ENCODE measurements at places on chromosomes 1 and 21.

- DNase-seq, result no peak
Observed at GRCh38 chr21:43031121-43031619, 44.5 kb downstream of the CBS start.

DNA sequence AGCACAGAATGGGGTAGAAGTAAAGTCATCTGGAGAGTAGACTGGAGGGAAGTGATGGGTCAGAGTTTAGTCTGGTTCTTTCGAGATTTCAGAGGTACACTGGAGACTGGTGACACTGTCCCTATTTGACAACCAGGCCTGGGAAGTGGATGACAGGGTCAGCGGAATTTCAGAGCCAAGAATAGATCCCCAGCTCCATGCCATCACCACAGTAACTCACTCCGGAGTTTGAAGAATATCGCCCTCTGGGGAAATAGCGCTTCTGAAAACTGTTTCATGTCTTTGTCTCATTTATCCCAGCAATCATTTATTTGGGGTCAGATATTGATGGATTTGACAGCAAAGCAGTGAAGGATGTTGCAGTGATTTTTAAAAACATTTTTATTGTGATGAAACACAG lies 7.6 kb upstream of the NFASC start:
- no peak for DNase-seq

- no peak for DNase-seq
Observed at GRCh38 chr1:151721788-151722510, 627 bp downstream of the RIIAD1 start.

- DNase-seq, result no peak
Observed at GRCh38 chr1:206788487-206789050, 16.3 kb upstream of the IL10 start.

DNA sequence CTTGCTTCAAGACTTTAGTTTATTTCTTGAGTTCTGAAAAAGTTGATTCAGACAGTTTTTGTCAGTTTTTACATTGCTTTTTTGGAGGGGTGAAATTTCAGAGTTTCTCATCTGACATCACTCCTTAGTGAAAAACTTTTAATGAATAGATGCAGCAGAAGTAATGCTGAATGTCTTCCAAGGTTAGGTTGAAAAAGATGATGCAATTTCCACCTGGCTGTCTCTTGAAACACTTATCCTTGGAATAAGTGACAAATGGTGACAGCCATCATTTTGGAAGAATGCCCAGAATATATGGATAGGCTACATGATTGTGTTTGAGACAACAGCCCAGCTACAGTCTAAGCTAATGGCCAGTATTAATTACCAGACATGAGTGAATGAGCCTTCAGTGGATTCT lies 140.8 kb downstream of the ZNF644 start:
- no peak for DNase-seq

GRCh38 chr1:24051206-24051945 lies 60.6 kb downstream of the MYOM3 start:
- no peak for DNase-seq

DNA sequence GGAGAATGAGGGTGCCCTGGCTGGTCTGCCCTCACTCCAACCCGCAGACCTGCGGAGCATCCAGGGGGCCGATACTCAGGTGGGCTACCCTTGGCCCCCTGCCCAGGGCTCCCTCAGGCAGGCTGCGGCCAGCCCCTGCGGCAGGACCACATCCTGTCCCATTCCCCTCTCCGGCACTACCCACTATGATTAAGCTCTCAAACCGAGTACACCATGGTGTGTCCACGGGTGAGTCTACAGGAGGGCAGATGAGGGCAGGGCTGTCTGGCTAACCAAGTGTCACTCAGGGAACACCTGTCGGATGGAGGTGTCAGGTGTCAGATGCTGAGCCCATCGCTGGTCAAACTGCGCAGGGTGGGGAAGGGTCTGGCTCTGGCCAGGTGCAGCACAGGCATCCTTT lies 47.2 kb downstream of the SLC66A1 start:
- no peak for DNase-seq

- no peak for DNase-seq
Observed at GRCh38 chr1:207856276-207857023, 54.5 kb downstream of the CD34 start.

GRCh38 chr21:36518883-36519492 lies 39.1 kb upstream of the CLDN14 start:
- DNase-seq, result no peak

GRCh38 chr1:150183061-150183460 lies 33.3 kb downstream of the PLEKHO1 start:
- DNase-seq, result no peak

GRCh38 chr1:235817101-235817728 lies 49.5 kb downstream of the LYST start:
- DNase-seq, result no peak

GRCh38 chr1:92973203-92973897 lies 12.1 kb upstream of the DIPK1A start:
- DNase-seq, result no peak

DNA sequence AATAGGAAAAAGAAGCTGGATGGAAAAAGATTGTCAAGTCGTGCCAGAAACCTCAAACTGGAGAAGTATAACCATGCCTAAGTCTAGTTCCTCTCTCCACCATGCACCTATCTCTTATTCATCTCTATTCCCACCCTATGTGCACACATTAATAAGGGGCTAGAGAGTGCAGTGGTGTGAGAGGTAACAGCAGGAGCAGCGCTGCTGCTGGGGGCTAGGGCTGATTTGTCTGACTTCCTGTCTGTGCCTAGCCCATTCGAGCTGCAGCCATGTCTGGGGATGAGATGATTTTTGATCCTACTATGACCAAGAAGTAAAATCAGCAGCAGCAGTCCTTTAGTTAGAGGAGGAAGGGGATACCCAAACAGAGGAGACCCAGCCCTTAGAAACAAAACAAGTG lies 43.0 kb downstream of the TRIM33 start:
- no peak for DNase-seq

- DNase-seq, result no peak
Observed at GRCh38 chr21:33866826-33867225, 48.8 kb downstream of the ATP5PO start.

- DNase-seq, result no peak
Observed at GRCh38 chr1:243409284-243409683, 153.4 kb downstream of the SDCCAG8 start.

GRCh38 chr1:154348429-154349076 lies 23.2 kb downstream of the ATP8B2 start:
- DNase-seq, result no peak

- DNase-seq, result no peak
Observed at GRCh38 chr1:83828456-83828855, 170.5 kb downstream of the TTLL7 start.

DNA sequence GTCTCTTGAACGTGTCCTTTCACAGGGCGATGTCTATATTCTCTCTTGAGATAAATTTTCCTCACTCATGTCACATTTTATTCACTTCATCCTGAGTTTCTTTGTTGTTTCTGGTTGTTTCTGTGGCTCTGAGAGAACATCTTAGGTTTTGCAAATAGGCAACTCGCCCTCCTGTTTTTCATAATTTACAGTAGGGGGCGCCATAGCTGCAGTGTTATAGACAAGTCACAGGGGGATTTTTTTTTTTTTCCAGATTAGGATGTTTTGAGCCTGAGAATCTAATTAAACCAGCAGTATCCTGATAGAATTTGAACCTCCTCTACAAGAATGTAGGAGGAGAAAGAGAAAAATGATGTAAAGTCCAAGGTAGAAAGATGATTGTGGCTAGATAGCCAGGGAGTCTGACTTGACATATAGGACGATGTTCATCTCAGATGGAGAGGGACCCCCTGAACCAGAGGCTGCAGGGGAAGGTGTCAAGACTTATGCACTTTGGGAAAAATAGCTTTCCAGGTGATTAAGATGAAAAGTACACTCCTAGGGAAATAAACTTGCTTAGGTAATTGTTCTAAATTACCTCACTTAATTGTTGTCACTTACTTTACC lies 76.3 kb downstream of the ZP4 start:
- DNase-seq, result no peak

GRCh38 chr1:161079436-161080110 lies 9.8 kb downstream of the NECTIN4 start:
- DNase-seq, result no peak

Measured in anterior cingulate cortex (tissue), 58 donors.